Activated CD8-positive, alpha-beta memory T cell treated with anti-CD3 and anti-CD28 coated beads for 1 hour (primary cell): ENCODE measurements at places on chromosomes 1 and 21.

DNA sequence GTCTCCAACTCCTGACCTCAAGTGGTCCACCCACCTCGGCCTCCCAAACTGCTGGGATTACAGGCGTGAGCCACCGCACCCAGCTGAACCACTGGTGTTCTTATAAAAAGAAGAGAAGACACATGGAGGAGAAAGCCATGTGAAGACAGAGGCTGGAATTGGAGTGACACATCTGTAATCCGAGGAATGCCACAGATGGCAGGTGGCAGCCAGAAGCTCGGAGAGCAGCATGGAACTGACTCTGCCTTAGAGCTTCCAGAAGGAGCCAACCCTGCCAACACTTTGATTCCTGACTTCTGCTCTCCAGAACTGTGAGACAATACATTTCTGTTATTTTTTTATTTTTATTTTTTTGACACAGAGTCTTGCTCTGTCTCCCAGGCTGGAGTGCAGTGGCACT, 59.0 kb upstream of the ATP2B4 start:
- DNase-seq = no peak

- DNase-seq = no peak
Measured at GRCh38 chr1:28290851-28291250, 31.5 kb downstream of the SESN2 start.

DNA sequence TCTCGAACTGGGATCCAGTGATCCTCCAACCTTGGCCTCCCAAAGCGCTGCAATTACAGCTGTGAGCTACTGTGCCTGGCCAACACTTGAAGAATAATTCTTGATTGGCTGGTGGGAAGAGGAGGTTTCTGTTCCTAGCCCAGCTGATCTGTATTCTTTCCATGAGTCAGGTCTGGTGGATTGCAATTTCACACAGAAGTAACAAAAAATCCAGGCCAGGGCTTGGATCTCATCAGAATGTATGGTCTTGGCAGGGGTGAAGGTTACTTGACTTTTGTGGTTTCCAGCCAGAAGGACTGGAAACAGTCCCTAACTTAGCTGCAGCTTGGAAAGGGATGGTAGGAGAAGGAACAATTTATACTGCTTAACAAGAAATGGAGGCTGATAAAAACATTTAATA, 5.1 kb upstream of the HP1BP3 start:
- no peak for DNase-seq

DNA sequence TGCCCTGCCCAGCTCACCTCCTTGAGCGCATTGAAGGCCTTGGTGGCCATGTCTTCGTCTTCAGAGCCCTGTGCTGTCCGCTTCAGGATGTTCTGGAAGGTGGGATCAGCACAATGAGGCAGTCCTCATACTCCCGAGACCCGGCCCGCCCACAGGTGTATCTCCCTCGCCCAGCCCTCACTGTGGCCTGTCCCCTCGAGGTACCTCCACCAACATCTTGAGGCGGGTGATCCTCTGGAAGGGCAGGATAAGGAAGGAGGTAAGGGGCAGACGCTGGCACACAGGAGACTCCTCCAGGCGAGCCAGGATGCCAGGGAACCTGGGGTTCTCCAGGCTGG, 7.1 kb downstream of the ARHGEF19 start:
- no peak for DNase-seq

GRCh38 chr1:209063767-209064659, 519.5 kb upstream of the CAMK1G start:
- no peak for DNase-seq

DNA sequence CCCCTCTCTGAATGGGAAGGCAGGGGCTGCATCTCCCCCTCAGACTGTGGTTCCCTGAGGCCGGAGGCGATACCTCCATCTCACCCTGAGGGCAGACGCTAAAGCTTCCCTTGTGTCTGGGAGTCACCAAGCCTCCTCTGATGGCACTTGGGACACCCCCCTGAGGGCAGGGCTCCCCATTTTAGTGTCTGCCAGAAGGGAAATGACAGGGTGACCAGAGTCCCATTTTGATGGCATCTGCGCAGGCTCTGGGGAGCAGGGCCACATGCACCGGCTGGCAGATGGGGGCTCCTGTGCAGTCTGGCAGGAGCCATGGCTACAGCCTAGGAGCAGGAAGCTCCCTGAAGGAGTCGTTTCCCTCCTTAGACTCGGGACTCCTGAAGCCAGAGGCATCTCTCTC, 1.7 kb downstream of the S100A2 start:
- DNase-seq = no peak

- DNase-seq = peak; percentile 63
Measured at GRCh38 chr1:11806307-11806936, 431 bp downstream of the CLCN6 start.

DNA sequence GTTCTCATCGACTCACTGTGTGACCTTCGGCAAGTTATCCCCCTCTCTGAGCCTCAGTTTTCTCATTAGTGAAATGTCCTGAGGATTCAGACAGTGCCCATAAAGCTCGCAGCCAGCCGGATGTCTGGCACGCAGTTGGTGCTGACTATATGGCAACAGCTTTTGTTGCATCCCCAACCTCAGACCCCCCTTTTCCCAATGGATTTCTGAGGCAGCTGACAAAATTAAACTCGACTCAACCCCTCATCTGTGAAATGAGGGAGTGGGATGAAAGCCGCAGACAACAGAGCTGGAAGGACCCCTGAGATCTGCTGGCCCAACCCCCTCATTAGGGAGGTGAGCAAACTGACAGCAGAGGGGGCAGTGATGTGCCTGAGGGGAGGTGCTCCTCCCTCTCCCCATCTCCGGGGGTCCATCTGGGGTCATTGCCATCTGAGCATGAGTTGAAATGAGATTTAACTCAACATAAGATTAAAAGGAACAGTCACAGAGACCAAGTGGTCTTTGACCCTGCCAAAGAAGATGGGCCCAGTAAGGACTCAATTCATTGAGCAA, 40.4 kb downstream of the NKAIN1 start:
- DNase-seq = no peak

- DNase-seq = no peak
Measured at GRCh38 chr21:37136261-37136660, 63.2 kb downstream of the TTC3 start.

DNA sequence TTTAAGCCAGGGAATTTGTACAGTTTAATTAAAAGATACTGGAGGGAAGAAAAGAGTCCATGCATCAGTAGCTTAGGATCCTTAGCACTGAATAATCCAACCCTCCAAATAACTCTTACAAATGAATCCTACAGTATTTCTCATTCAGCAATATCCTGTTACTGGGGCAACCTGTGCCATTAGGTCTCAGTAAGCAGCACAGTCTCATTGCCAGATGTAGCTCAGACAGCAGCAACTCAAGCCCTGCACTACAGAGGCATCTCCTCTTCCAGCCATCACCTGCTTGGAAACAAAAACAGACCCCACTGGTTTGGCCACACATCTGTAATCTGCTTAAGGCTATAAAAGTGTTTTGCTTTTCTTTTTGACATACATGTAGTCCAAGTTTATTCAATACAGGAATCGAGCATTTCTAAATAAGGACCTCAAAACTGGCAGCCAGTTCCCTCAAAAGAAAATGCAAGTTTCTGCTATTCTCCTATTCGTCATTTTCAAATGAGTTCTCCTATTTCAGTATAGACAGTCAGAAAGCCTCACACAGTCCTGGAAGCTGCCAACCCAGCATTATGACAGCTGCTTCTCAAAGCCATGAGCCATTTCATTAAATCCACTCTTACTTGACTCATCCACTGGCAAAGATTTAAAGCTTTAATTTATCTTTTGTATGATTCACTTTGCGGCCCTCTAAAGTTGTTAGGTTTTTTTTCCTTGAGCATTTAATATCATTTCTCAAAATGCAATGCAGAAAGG, 129.0 kb downstream of the APP start:
- DNase-seq = no peak

GRCh38 chr1:112458756-112459155, 50.0 kb upstream of the WNT2B start:
- no peak for DNase-seq

- no peak for DNase-seq
Measured at GRCh38 chr1:225685476-225686176, 32.7 kb upstream of the ENAH start.

DNA sequence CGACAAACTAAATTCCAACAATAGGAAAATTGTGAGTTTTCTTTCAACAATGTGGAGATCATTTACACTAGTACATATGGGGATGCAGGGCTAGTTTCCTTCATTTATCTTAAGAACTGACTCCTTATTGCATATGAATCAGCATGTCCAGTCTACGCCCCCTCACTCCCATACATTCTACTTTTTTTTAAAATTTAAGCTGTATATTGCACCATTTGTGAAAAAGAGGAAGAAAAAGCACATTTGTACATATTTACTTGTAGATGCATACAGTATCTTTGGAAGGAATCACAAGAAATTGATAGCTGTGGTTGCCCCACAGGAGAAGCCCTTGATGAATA, 15.9 kb downstream of the VPS26C start:
- no peak for DNase-seq
